ENCODE measurements at places on chromosomes 1 and 21.

DNA sequence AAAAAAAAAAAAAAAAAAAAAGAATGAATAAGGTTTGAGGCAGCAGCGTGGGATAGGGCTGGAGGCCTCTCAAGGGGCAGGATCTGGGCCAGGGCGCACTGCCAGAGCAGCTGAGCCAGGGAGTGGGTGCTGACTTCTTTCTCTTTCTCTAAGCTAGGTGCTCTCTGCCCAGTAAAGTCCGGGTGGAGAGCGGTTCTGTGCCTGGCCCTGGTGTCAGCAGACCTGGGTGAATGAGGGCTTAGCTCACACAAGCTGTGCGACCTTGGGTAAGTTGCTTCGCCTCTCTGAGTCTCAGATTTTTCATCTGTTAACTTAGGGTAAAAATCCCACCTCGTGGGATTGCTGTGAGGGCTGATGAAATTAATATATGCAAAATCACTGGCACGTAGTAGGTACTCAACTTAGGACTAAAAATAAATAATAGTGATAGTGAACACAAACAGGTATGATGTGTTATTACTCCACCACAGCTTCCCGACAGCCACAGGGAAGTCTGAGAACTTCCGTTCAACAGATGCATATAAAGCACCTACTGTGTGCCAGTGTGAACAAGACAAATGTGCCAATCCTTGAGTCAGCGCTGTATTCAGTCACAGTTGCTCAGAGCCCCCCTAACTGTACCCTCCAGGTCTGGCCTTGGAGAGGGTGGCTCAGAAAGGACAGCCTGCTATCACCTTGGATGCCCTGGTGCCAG, 2.0 kb upstream of the FAM131C start:
- DNase-seq = peak; percentile 21

DNA sequence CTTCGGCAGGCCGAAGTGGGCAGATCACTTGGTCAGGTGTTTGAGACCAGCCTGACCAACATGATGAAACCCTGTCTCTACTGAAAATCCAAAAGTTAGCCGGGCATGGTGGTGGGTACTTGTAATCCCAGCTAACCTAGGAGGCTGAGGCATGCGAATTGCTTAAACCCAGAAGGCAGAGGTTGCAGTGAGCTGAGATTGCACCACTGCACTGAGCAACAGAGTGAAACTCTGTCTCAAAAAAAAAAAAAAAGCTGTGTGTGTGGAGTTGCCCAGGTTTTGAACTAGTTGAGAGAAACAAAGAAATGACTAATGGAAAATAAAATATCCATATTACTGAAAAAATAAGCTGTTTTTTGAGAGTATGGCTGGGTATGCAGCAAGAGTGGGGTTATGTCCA, 100.2 kb downstream of the GTF2B start:
- no peak for DNase-seq

DNA sequence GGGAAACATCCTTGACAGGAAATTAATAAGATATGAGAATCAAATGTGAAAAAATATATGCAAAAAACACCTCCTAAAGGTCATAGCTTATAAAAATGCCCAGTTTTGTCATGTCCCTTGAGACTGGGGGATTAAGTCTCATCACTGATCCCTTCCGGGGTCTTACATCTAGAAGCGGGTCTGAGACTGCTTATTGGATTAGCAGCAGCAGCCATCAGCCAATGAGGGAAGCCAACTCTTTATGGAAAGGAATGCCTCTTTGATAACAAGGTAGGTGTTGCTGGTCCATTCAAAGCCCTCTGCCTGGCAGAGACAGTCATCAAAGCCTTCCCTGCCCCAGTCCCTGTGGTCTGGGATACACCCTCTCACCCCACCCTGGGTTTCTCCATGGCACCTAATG, 3.9 kb upstream of the CACNA1S start:
- no peak for DNase-seq

- no peak for DNase-seq
Observed at GRCh38 chr1:6891781-6892579, 106.7 kb downstream of the CAMTA1 start.

GRCh38 chr1:1072849-1073742, 1.0 kb downstream of the RNF223 start:
- DNase-seq = no peak

- no peak for DNase-seq
Observed at GRCh38 chr1:117403597-117403996, 36.3 kb downstream of the MAN1A2 start.

DNA sequence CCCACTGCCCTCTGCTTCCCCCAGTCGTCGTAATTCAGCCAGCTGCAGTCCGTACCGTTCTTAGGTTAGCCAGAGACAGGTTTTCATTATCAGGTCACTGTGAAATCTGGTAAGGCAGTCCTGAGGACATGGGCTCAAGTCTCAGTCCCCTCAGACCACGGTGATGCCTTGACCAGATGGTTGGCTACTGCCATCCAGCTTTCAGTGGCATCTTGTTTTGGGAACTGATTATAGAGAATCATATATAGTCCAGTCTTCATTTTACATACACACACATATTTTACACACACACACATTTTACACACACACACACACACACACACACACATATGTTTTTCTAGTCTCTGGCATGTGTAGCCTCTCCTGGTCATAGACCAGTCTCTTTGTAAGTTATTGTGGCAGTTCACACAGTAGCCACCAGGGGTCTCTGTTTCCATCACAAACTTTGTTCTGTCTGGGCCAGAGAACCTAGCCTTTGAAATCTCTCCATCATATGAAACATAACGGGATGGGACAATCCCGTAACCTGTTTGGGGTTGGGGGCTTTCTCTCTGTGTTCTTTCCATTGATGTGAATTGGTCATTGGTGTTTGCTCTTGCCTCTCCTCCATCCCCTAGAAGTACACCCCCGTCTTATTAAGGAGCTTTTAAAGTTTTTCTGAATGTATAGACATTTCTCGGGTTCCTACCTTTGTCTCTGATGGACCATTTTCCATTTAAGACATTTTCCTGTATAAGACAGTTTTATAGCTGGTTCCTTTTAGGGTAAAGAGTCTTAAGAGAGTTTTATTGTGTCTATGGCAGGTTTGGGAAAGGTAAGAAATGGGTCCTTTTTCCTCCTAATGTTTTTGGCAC, 8.4 kb upstream of the IKBKE start:
- peak; percentile 70 for DNase-seq

- no peak for DNase-seq
Observed at GRCh38 chr1:223820515-223820858, 25.3 kb downstream of the TP53BP2 start.

DNA sequence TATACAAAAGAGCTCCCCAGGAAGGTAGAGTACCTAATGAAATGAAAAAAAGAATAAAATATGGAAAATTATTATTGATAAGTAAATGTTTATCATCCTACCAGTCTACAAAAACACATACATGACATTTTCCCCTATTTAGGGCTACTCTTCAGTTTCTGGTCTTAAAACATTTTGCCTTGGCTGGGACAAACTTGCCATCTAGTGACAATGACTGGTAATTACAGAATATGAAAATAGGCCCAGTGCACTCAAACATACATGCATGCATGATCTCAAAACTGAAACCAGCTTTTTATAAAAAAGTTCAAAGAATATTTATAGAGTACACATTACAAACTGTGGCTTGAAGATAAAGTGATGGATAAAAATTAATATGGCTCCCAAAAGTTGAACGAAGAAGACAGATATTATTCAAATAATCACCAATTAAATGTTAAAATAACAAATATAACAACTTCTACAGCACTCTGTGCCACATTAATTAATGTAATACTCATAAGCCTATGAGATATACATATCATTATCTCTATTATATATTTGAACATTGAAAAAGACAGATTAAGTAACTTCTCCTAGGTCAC, 10.5 kb upstream of the RNPC3 start:
- DNase-seq = peak; percentile 41

GRCh38 chr1:223785808-223786207, 59.9 kb downstream of the TP53BP2 start:
- no peak for DNase-seq

- no peak for DNase-seq
Observed at GRCh38 chr1:180343921-180344769, 114.1 kb downstream of the LHX4 start.
